ENCODE measurements at places on chromosomes 6 and 20. TPM values are rescaled to one million over a fixed set of nuclear protein-coding genes. Genes with fewer than 3 reads are reported as not detected.

The MACROD2 gene
- polyA plus RNA-seq, result 9.3 TPM

The MYCT1 gene
- polyA plus RNA-seq, result 0.84 TPM

The AIF1 gene
- 1.6 TPM for polyA plus RNA-seq

The C6orf141 gene
- polyA plus RNA-seq, result 0.98 TPM

The RBM24 gene
- 190 TPM for polyA plus RNA-seq

The ZSCAN31 gene
- polyA plus RNA-seq, result 3.8 TPM

The TRIM15 gene
- not detected for polyA plus RNA-seq

The SIRPG gene
- not detected for polyA plus RNA-seq

DNA sequence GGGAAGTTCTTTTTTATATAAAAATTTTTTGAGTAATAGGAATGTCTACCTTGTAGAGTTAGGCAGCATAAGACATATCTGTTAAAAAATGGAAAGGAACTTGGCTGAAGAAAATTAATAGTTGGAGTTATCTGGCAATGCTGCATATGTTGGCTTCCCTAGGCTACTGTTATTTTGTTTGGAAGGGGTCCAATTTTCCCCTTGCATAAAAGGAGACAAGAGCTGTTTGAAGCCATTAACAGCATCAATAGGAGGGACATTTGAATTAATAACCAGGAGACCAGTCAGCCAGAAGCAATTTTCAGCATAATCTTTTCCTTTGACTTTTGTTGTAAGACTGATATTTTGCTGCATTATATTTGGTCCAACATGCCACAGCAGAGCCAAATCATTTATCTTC lies 80.9 kb upstream of the TAB2 start:
- no peak for DNase-seq

DNA sequence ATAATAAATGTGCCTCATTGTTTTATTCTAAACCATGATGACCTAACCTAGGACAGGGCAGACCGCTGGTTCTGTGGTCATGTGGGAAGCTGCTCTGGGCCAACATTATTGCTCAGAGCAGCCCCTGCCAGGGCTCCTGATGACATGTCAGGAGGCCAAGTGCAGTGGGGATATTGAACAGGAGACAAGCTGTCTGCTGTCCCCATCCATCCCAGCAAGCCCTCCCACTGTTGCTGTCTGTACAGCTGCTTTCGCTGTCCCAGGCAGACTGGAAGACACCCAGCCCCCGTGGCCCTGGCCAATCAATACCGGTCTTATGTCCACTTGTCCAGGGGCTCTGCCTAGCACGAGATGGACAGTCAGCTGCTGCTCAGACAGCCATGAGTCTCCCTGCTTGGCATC lies 43.2 kb upstream of the FNDC1 start:
- DNase-seq, result peak; percentile 11

DNA sequence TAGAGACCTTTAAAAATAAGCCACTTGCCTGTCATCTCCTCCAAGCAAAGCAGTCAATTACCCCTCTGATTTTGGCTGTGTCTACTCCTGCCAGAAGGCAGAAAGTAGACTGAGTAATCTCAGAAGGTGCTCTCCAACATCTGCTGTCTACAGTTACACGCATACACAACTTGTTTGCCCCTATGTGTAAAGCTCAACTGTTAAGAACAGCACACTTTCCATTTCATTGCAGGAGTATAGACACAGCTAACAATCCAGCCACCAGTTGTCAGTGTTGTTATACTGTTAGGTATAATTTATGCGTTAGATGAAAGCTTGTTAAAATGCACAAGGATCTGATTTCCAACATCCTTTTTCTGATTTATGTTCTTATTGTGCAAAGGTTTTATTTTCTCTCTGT lies 88.2 kb downstream of the SAMD3 start:
- DNase-seq, result no peak

GRCh38 chr6:12270551-12271230 lies 19.5 kb upstream of the EDN1 start:
- no peak for DNase-seq

DNA sequence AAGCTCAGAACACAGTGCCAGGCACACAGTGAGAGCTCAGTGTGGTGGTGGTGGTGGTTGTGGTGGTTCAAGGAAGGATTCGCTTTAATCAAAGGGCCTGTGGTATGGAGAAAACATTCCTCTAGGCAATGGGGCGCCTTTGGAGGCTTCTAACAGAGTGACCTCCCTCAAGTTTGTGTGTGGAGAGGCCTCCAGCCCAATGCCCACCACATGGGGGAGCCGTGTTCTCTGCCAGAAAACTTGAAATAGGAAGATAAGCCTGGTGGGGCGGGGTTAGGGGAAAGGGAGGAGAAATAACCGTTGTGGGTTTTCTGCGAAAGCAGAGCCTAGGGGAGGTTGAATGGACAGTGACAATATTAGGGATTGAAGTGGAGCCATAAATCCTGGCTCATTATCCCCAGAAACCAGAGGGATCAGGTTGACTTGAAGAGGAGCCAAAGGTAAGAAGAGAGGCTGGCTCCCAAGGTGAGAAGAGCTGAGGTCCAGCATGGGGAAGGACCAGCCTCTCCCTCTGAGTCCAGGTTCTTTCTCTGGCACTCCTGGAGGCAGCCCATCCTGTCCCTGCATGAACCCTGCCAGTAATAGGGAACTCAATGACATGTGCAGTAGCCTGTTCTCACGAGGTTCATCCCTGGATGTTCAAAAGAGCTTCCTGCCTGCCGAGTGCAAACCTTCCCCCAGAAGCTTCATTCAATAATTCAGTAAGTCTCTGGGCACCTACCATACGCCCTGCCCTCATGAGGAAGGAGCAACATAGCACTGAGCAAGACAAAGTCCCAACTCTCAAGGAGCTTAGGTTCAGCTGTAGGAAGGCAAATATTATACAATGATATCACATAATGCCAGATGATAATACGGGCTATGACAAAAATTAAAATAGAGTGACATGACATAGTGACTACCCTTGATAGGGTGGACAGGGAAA lies 51.4 kb downstream of the TGM2 start:
- peak; percentile 42 for DNase-seq

DNA sequence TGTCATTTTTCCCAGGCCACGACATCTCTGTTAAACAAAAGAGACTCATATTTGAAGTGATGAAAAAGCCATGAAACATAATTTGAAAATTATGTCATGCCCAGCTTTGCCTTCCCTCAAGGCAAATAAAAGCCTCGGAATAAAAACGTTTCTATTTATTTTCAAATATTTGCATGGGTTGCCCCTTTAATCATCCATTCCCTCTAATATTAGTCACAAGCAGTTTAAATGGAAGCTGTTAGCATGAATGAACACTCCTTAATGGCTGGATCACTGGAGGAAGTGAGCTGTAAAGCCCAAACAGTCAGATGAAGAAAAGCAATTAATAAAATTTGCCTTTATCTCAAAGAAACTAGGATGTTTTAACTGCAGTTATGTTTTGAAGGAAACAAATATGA lies 69.3 kb upstream of the STMND1 start:
- DNase-seq, result no peak

GRCh38 chr6:24960991-24961475 lies 25.3 kb upstream of the RIPOR2 start:
- no peak for DNase-seq

DNA sequence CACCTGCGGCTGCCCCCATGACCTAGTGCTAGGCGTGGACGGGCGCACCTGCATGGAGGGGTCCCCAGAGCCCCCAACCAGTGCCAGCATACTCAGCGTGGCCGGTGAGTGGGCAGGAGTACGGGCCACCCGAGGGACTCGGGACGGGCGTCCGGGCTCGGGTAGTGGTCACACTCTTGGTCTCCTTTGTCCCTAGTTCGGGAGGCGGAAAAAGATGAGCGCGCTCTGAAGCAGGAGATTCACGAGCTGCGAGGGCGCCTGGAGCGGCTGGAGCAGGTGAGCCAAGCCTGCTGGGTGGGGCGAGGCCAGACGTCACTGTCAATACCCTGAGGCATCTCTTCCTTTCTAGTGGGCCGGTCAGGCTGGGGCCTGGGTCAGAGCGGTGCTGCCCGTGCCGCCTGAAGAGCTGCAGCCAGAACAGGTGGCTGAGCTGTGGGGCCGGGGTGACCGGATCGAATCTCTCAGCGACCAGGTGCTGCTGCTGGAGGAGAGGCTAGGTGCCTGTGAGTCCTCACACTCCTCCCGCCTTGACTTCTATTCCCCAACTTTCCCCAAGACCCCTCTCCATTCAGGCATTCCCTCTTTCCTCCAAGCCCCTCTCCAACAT lies 2.9 kb downstream of the EGFL8 start:
- DNase-seq, result no peak

- DNase-seq, result no peak
These were observed 192.7 kb upstream of the NOX3 start for GRCh38 chr6:155648301-155648700.

GRCh38 chr6:760982-761955 lies 68.3 kb upstream of the EXOC2 start:
- DNase-seq, result no peak

DNA sequence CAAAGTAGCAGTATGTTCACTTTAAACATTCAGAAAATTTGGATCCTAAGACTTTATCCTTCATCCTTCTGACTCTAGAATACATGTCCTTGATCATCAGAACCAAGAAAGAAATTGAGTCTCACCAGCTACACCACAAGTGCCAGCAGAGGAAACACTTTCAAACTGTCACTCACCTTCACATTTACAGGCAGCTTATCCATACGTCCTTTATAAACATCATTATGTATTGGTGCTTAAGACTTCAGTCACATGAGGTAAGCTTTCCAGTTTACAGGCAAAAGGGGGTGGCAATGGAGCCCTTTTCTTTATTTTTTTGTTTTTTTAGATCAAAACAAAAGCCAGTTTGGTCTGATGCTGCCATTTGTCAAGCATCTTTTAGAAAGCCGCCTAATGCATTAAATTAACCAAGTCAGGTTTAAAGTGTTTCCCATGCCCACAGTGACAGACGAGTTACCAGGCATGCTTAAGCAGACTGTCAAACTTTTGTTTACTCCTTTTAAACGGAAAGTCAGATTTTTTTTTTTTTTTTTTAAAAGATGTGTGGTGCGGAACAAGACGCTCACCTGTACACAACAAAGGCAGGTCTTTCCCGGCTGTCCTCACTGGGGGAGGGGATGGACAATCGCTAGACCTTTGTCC lies 952 bp upstream of the BRPF3 start:
- no peak for DNase-seq

- DNase-seq, result no peak
These were observed 38.2 kb downstream of the SPDEF start for GRCh38 chr6:34517966-34518365.

DNA sequence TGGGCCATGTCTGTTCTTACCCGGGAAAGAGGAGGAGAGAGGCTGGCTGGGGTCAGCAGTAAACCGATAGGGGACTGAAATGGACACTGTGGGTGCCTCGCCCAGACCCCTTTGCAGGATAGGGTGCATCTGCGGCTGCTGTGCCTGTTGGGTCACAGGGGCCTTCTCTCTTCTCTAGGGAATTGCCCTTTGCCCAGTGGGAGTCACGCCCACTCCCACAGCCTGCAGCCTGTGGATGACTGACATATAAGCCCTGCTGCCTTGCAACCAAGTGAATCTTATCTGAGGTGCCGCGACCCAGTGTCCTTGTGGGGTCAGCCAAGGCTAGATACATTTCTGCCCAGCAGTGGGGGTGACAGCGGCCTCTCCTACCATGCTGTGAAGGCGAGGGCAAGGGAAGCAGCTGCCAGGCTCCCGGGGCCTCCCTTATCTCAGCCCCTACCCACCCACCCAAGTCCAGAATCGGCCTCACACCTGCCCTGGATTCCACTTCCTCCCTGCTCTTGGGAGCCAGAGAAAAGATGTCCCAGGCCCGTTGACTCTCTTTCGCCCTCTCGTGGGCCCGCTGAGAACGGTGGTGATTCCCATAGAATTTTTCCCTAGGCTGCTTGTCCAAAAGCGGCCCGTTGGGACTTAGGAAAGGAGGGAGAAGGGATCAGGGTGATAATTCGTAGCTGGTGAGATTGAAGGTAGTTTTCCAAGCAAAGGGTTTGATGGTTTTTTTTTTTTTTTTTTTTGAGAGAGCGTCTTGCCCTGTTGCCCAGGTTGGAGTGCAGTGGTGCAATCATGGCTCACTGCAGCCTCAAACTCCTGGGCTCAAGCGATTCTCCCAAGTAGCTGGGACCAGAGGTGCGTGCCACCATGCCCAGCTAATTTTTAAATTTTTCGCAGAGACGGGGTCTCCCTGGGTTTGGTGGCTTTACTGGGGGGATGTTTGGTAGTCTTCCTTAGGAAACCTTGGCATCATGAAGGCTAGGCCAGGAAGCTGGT lies 76.4 kb upstream of the RNF24 start:
- DNase-seq, result peak; percentile 71
